ENCODE measurements at places on chromosomes 12 and 14.

GRCh38 chr14:93708800-93709199 lies 79.5 kb downstream of the PRIMA1 start:
- no peak for DNase-seq

DNA sequence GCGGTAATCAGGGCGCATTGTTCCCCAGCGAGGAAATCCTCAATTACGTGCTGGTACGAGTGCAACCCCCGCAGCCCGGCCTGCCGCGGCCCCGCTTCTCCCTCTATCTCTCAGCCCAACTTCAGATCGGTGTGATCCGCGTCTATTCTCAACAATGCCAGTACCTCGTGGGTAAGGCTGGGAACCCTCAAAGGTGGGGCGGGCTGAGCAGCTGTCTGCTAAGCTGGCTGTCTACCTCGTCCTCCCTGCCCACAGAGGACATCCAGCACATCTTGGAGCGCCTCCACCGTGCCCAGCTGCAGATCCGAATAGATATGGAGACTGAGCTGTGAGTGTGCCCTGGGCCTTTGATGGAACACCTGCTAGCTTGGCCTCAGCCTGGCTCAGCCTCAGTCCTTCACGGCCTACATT lies 996 bp downstream of the REC8 start:
- no peak for DNase-seq

- DNase-seq, result no peak
Measured at GRCh38 chr12:66852765-66853164, 173.9 kb upstream of the GRIP1 start.

DNA sequence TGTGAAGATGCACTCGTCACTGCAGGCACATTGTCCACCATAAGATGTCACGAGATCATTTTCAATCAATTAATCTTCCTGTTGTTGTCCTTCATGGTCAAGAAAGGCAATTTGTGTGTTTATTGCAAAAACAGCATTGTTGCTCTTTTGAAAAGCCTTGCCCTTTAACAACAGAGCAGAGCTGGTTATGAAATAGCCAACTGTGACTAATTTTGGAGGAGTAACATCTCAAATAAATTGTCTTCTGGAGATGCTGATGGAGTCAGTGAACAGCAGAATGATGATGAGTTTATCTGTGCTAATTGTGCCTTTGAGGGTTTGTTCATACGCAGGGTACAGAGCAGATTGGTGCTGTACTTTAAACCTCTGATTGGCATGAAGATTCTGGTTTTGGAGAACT lies 88.3 kb upstream of the E2F7 start:
- DNase-seq, result no peak

DNA sequence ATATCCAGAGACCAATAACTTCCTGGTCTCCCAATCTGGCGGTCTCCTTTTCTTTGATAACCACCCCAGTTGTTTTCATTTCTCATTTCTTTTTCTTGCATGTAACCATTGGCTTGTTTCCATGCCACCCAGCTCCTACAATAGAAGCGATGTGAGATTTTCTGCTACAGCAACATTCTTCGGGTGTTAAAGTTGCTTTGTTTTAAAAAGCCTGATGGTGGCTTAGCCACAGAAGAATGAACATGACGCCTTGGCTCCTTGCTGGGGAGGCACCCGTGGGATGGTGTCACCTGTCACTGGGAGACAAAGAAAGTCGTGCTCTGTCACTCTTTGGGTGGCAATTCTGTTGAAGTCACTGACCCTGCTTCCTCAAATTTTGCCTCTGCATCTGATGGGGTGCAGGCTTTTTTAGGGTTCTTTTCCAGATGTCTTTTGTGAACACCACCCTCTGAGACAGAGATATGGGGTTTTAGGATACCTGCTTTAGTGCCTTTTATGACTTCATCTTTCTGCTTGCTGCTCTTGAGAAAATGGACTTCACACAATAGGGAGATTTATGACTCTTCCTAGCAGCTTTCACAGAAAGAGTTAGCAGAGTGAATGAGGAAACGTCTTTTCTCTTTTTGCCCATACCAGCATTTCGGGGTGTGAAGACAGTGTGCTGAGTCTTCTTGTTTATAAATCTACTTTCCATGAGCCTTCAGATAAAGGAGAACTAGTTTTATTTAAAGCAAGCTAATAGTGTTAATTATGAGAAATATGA lies 265.3 kb upstream of the TBX3 start:
- DNase-seq, result no peak

GRCh38 chr14:46999661-47000060 lies 348.1 kb upstream of the RPL10L start:
- no peak for DNase-seq

GRCh38 chr12:40170593-40170992 lies 54.2 kb upstream of the LRRK2 start:
- no peak for DNase-seq

DNA sequence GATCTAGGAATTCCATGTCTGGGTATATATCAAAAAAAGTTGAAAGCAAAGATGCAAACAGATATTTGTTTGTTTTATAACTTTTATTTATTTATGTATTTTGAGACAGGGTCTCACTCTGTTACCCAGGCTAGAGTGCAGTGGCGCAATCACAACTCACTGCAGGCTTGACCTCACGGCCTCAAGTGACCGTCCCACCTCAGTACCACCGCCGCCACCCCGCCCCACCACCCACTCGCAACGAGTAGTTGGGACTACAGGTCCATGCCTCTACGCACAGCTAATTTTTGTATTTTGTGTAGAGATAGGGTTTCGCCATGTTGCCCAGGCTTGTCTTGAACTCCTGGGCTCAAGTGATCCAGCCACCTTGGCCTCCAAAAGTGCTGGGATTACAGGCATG lies 66.5 kb upstream of the KTN1 start:
- no peak for DNase-seq

- DNase-seq, result no peak
Measured at GRCh38 chr12:19206493-19207077, 77.1 kb downstream of the PLEKHA5 start.

GRCh38 chr14:61488417-61489401 lies 167.3 kb downstream of the PRKCH start:
- no peak for DNase-seq

GRCh38 chr14:101875041-101875726 lies 89.2 kb upstream of the DYNC1H1 start:
- no peak for DNase-seq

- peak; percentile 8 for DNase-seq
Measured at GRCh38 chr14:91649930-91650329, 82.0 kb downstream of the CATSPERB start.

DNA sequence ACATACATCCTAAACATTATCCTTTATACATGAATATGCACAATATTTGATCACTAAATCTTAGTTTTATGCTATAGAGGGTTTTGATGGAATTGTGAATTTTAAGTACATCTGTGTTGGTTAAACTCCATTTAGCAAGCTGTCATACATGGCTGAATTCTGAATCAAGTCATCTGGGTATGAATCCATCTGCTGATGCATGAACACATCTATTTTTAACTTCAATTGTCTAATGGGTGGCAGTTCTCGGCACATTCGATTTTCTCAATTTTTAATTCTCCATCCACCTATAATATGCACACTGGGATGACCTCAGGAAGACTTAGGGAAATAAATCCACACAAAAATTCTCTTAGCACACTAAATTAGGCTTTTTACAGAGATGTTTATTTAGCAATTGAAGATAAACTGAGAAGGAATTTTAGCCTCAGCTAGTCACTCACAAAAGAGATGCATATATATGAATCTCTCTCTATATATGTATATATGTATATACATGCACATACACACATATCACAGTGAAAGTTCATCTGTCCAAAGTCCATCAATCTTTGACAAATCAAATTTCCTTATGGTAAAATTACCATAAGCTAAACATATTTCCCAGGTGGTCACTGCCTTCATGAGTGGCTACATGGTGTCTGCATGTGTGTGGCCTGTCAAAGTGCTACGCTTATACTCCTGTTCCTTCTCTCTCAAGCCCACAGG lies 44.5 kb upstream of the VPS33A start:
- no peak for DNase-seq

DNA sequence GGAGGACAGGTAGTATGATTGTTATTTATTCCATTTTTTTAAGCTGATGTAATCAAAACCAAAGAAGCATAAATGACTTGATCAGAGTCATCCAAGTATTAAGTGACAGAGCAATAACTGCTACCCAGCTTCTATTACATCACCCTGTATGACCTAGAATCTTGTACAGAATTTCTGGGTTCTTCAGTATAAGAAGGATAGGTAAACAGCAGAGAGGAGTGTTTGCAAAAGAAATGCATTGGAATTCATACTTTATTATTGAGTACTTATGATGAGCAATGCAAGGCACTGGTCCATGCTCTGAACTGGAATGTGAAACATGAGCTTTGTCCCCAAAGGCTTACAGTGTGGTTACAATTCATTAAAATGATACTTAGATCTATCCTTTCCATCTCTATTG lies 916.8 kb downstream of the DIO2 start:
- no peak for DNase-seq

DNA sequence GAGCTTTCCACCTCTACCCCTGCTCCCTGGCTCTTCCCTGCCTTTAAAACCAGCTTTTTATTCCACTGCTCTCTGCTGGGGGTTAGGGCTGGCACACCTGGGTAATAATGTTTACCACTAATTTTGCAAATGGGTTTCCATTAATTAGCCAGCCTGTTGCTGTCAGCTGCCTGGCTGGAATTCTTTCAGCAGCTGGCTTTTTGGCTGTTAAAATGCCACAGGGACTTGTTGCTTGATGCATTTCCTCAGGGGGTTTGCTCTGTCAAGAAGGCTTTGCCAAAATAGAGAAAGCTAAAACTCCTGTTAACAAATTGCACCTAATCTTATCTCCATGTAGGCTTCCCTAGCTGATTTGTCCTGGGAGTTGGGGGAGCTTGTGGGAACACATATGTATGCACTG lies 51.8 kb upstream of the PSMC1 start:
- no peak for DNase-seq

- no peak for DNase-seq
Measured at GRCh38 chr14:100443603-100444002, 120.5 kb downstream of the SLC25A47 start.

DNA sequence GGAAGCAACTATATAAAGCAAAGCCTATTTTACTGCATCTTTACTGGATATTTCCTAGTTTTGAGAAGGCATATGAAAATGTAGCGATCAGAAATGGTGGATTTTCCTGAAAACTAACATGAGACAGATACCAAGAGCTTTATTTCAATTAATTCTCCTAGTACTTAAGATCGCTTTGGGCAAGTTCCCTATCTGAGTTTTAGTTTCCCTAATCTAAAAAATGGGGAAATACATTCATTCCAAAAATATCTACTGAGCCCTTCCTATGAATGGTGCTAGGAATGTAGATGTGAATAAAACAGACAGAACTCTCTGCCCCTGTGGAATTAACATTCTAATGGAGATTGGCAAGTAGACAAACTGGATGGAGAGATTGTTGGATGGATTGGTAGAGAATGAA lies 8.4 kb downstream of the CATSPERB start:
- DNase-seq, result no peak

DNA sequence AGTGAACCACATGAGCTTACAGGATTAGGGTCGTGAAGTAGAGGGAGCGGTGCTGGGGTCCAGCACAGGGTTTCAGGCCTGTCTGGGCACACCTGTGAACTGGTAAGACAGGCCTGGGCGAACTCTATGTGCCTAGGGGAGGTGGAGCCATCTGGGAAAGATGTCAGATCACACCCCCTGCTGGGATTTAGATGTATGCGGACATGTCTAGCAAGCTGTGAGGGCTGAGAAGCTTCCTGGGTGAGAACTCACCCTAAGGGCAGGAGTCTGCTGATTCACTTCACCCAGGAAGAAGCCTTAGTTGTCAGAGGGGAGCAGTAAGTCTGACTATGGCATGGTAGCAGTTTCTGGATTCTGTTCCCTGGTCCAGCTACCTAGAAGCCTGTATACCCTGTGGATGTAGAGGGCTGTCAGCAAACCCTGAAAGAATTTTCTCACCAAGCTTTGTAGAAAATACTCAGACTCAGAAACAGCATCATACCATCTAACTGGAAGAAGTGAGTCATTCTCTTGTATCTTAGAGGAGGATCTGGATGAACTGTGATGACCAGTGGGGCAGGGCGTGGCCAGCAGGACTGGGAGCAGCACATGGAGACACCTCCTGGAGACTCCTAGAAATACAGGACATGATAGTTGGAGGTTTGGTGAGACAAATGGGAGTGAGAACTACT lies 11.2 kb upstream of the PYGL start:
- peak; percentile 96 for DNase-seq

DNA sequence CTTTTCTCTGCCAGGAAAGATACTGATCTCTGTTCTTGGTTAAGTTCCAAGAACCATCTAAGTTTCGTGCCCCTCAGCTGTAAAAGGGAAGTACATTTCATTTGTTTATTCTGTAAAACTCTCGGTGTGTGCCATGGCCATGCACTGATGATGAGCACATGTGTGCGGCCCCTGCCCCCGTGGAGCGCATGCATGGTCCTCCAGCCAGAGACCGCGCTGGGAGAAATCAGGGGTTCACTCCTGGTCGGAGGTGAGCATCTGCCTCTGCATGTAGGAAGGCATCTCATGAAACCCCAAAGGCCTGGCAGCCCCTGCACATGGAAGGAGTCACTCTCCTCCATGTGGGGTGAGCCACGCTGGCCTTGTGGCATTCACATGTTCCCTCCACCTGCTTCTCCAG lies 102.5 kb upstream of the RTL1 start:
- DNase-seq, result no peak

GRCh38 chr12:18932211-18932610 lies 194.3 kb downstream of the CAPZA3 start:
- no peak for DNase-seq

GRCh38 chr12:132397152-132397933 lies 68.0 kb upstream of the GALNT9 start:
- DNase-seq, result no peak

DNA sequence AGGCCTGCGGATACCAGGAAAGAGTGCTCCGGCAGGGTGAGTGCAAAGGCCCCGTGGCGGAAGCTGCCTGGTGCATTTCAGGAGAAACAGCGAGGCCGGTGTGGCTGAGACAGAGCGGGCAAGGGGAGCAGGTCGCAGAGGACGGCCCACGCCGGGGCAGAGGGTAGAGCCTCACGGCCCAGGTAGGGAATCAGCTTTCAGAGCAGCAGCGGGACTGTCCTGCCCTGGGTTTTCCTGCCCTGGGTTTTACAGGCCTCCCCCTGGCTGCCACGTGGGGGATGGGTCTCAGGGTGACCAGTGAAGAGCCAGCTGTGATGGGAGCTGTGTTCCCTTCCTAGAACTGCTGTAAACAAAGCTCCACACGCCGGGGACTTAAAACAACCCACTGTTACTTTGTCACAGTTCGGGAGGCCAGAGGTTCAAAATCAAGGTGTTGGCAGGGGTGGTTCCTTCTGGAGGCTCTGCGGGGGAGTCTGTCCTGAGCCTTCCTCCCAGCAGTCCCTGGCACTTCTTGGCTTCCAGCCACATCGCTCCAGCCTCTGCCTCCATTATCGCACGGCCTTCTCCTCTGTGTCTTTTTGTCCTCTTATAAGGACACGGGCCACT lies 10.4 kb downstream of the NCOR2 start:
- peak; percentile 69 for DNase-seq

DNA sequence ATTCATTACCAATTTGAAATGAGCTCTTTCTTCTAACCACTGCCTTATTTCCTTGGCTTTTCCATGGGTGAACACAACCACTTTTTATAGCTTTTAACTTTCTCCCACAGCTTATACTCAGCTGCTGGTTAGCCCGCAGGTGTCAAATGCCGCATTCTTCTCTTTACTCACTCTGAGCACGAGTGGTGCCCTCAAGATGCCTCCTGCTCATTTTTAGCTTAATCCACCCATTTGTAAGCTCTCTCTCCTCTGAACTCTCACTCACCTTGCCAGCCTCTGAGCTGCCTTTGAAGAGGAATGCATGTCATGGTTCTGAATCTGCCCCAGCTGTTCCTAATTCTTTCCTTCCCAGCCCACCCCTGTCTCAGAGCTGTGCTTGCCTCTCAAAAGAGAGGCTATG lies 449.4 kb upstream of the PRICKLE1 start:
- DNase-seq, result no peak

- no peak for DNase-seq
Measured at GRCh38 chr12:112969547-112970306, 8.6 kb upstream of the OAS2 start.
